ENCODE measurements at places on chromosomes 4 and X.
A peak's percentile ranks its signal among the peaks of the same experiment; 100 is the strongest.

DNA sequence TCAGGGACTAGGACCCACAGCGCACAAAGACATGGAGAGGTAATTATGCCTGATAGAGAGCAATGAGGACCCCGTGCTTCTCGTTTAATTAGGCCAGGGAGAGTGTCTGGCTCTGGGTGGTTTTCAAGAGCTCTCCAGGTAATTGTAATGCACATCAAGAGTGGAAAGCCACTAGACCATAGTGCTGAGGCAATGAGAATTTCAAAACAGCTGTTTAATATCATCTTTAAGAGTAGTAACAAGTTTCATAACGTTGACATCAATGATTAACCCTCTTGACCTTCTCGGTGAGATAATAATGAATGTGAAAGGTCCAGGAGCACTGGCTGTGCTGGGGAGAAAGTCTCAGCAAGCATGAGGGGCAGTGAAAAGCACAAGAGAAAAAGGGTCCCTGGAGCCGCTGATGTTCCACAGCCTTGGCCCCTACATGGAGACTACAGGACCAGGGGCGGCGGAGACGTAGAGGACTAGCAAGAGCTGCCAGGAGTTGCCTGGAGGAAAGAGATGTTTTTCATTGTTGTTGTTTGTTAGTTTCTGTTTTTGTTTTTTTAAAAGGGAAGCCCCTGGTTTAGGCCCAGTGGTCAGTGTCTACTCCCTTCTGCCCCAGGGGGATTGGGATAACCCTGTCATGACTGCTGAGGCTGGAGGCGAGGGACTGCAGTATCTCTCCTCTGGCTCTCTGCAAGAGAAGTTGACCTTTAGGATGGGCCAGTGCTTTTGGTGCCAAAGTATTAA is 14.8 kb upstream of the CXCR3 start:
- no peak for DNase-seq

- no peak for DNase-seq
Measured at GRCh38 chr4:94758141-94758699, 465 bp downstream of the BMPR1B start.

GRCh38 chr4:8747467-8748235 is 124.0 kb downstream of the HMX1 start:
- no peak for DNase-seq

GRCh38 chr4:2686379-2687265 is 69.5 kb downstream of the TNIP2 start:
- DNase-seq, result no peak

- no peak for DNase-seq
Measured at GRCh38 chrX:3295731-3296130, 50.7 kb downstream of the MXRA5 start.

- no peak for DNase-seq
Measured at GRCh38 chrX:32847921-32848320, 363.4 kb downstream of the DMD start.

DNA sequence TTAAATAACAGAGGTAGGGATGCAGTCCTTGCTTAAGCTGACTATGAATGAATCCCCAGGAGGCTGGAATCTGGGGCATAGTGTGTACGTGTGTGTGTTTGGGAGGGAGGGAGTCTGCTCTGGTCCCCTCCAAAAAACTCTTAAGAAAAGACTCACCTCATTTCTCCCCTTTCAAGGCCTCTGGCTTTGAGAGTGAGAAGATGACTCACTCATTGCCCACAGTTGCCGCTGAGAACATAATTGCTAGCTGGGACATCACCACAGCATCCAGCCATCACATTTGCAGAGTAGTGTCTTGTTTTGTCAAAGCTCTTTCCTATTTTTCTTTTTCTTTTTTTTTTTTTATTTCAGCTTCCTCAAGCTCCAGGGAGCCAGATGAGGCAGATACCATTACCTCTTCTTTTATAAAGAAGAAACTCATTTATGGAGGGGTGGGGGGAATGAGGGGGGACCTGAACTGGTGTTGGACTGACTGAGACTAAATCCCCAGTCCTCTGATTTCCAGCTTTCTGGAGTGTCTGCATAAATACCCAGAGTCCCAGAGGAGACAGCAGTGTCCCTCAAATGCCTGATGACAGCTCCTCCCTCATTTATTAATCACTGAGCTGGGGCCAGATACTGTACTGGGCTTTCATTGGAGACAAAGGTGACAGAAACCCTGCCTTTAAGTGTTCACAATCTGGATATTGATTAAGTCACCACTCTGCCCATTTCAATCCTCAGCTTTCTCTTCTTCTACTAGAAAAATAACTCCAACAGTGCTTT is 61.9 kb upstream of the LAS1L start:
- DNase-seq, result peak; percentile 1

DNA sequence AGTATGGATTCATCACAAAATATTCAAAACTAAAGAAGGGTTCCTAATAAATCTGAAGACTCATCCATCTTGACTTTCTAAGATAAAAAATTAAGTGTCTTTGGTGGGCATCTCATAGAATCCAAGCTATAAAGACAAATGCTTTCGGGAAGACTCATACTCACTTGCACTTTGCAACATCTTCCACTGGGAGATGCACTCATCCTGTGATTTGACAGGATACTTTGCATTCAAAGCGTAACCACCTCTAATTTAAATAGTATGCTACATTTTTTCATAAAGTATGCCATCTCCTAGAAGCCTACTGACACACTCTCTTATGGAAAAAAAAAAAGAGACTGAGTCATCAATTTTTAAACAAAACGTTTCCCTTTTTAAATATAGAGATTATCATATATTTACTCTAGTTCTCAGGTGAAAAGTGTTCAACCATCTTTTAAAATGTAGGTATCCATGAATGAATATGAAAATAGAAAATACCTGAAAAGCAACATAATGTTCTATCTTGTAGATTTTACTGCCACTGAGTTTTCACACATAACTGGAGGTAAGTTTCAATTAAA is 119.6 kb downstream of the KLHL13 start:
- DNase-seq, result no peak

GRCh38 chr4:56475917-56476316 is 8.5 kb downstream of the SRP72 start:
- no peak for DNase-seq

GRCh38 chr4:71487344-71487920 is 148.6 kb downstream of the SLC4A4 start:
- DNase-seq, result no peak

GRCh38 chr4:139085141-139085540 is 69.6 kb downstream of the NOCT start:
- no peak for DNase-seq

DNA sequence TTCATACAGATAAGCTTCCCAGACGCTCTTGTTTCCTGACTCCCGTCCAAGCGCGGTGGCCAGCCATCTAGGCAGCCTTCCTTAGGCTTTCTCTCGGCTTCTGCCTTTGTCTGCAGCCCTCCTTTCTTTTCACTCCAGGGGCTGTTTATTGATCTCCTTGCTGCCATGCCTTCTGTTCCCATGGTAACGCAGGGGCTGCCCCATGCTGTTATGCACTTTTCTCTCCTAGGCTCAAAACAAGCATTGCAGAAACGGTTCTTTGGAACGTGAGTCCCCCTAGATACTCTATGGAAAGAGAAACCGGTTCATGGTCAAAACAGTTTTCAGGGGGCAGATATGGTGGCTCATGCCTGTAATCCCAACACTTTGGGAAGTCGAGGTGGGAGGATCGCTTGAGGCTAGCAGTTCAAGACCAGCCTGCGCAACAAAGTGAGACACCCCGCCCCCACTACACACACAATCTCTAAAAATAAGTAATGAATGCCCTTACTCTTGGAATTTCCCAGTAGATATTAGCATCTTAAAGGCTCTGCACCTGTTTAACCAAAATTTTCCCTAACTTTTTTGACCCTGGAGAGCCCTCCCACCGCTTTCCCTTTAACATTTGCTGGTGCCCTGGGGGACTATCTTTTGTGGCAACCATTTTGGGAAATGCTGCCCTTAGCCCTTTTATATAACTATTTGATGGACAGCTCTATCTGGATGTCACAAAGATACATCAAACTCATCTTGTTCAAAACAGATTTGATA is 53.9 kb upstream of the ZNF157 start:
- DNase-seq, result no peak

- no peak for DNase-seq
Measured at GRCh38 chr4:6546681-6547447, 28.1 kb upstream of the MAN2B2 start.

DNA sequence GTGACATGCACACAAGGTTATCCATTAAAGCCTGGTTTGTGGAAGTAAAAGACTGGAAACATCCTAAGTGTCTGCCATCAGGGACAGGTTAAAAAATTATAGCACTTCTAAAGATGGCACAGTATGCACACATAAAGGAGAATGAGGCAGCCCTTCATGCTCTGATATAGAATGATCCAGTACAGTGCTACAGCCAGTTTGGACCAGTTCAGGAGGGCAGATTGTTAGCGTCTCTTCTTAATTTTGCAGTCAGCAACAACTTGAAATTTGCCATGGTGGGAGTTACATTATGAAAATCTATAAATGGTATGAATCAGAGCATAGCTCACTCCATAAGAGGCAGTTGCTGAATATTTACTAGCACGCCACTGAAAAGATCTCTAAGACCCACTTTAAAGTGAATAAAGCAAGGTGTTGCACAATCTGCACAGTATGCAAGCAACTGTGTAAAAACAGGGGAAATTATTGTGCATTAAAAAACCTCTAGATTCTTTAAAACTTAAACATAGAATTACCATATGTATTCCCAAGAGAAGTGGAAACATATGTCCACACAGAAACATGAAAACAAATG is 20.3 kb upstream of the SOD3 start:
- DNase-seq, result no peak

DNA sequence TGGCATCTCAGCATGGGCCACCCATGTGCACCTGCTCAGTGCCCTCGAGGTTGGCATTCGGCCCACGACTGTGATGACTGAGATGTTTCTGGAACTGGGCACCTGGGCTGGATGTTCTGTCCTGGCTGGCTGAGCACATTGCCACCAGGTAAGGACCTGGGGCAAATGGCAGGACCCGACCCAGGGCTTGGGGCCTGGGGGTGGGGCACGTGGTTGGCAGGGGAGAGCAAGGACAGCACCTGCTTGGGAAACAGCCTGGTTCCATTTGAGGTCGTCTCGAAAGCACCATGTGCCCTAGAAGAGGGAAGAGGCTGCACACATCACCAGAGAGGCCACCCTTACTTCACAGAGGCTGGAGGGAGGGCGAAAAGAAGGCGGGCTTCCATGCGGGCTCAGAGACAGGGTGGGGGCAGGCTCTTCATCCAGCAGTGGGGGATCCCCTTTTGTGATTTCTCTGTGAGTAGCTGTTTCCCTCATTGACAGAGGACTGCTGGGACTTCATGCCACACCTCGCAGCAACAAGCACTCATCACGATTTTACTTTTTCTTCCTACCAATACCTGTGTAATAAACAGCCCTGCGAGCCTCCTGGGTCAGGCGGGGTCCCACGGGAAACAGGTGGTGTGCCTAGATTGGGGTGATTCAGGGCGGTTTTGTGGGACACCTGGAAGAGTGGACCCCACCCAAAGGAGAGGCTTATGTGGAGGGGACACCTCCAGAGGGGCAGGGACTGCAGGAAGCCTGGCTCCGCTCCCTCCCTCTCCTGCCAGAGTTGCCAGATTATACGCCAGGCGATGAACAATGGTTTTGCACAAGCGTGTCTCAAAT is 12.0 kb downstream of the TMEM187 start:
- no peak for DNase-seq

- no peak for DNase-seq
Measured at GRCh38 chr4:190014771-190015537, 12.1 kb downstream of the FRG2 start.

GRCh38 chr4:182215148-182215547 is 28.1 kb upstream of the TENM3 start:
- DNase-seq, result no peak

DNA sequence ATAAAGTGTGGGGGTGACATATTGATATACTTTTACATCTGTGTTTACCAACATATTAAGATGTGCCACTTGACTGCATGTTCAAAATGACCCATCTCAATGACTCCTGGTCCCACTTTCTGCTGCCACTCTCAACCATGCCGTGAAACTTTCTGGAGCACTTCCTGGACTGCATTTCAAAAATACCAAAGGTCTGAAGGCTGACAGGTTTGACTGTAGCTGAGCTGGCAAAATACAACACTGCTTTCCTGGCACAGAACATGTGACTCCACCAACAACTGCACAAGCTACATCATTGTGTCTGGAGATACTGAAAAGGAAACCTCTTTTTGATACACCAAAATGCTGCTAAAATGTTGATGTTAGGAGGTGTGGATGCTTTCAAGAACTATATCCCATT is 184.8 kb downstream of the UNC5C start:
- DNase-seq, result no peak

DNA sequence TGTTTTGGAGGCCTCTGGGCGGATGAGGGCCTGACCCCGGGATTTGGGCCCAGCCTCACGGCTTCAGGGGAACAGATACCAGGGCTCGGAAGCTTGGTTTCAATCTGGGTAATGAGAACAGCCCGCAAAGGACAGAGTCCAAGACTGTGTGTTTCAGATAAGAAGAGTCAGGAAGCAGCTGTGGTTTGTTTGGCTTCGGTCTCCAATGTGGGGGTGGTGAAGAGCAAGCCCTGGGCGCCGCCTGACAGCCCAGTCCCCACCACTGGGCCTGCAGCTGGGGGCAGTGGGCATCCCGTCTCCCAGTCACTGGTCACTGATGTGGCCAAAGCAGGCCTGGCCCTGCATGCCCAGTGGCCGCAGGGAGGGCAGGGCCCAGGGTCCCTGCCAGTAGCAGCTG is 9.1 kb downstream of the WFS1 start:
- no peak for DNase-seq

DNA sequence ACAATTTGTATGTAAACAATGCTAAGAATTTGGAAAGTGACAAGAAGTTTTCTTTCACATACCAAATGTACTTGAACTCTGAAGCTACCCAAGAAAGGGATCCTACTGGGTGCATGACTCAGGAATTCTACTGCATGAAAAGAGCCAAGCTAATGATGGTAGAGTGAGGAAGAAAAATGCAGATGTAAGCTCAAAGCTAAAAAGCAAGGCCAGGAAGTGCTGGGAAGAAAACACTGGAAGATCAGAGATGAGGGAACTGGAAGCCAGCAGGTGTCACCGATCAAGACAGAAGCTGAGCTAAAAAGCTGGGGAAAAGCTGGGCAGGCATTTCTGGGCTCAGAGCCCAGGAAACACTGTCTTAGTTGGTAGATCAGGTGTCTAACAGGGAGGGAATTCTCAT is 449.1 kb downstream of the NKX6-1 start:
- DNase-seq, result no peak

GRCh38 chr4:36734334-36734733 is 452.9 kb downstream of the DTHD1 start:
- no peak for DNase-seq

GRCh38 chr4:23686169-23686897 is 203.5 kb downstream of the PPARGC1A start:
- DNase-seq, result no peak

DNA sequence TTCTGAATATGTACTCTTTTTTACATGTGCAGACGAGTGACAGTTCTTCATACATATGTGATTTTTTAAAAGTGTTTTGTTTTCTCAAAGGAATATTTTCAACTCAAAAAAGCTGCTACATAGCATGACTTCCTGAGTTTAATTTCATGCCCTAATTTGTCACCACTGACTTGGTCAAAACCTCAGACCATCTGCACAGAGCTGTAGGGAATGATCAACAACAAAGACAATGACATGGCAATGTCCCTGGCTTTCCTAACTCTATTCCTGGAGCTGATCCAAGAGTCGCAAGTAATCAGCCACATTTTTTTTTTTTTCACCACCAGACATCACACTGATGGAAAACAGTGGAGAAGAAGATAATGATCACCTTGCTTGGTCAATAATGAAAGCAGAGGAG is 97.7 kb downstream of the TMA16 start:
- no peak for DNase-seq

GRCh38 chr4:168550064-168550766 is 53.4 kb downstream of the PALLD start:
- DNase-seq, result no peak

- DNase-seq, result no peak
Measured at GRCh38 chr4:174882317-174882992, 35.7 kb upstream of the ADAM29 start.

Data from activated CD4-positive, CD25-positive, alpha-beta regulatory T cell (primary cell).